ENCODE measurements at places on chromosomes 12 and 14.

GRCh38 chr12:94078138-94078723 is 70.1 kb upstream of the PLXNC1 start:
- DNase-seq: no peak

- DNase-seq: no peak
Observed at GRCh38 chr12:29505122-29505521, 7.6 kb upstream of the OVCH1 start.

- DNase-seq: no peak
Observed at GRCh38 chr14:64059454-64060198, 206.8 kb downstream of the SYNE2 start.

GRCh38 chr12:19639781-19640415 is 200.6 kb downstream of the AEBP2 start:
- DNase-seq: no peak

DNA sequence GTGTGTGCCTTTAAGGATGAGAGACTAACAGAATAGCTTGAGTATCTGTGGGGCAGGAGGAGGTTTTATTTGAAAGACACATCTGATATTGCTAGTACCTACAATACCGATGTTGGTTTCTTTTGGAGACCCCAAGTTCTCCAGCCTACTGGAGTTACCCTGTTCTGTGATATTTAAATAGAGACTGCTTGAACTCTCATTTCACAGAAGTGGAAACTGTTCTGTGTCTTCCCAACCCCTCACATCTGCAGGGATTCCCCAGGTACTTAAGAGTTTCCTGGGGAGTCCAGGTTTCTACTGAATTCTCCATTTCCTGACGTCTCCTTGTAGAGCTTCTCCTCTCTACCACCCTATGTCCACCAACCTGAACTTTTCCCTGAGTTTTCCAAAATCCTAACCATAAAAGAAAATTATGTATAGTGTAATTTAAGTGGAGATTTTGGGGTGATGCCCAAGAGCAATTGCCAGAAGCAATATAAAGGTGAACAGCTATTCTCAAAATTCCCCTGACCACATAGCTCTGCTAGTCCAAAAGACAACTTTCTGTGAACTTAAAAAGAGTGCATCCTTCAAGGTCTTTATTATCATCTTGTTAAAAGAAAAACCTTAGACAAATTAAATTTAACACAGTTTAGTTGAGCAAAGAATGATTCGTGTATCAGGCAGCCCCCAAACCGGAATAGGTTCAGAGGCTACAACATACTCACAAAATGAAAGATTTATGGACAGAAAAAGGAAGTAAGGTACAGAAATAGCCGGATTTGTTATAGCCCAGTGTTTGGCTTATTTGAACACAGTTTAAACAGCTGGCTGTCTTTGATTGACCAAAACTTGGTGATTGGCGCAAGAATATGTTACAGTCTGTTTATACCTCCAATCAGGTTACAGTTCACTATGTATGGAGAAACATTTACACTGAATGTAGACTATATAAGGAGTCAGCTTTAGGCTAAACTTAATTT is 373.4 kb downstream of the NUAK1 start:
- no peak for DNase-seq

- no peak for DNase-seq
Observed at GRCh38 chr12:50017641-50018040, 7.7 kb downstream of the RACGAP1 start.

GRCh38 chr14:89983375-89983774 is 27.6 kb downstream of the TDP1 start:
- no peak for DNase-seq

GRCh38 chr12:60165781-60166180 is 570.0 kb downstream of the SLC16A7 start:
- DNase-seq: no peak

DNA sequence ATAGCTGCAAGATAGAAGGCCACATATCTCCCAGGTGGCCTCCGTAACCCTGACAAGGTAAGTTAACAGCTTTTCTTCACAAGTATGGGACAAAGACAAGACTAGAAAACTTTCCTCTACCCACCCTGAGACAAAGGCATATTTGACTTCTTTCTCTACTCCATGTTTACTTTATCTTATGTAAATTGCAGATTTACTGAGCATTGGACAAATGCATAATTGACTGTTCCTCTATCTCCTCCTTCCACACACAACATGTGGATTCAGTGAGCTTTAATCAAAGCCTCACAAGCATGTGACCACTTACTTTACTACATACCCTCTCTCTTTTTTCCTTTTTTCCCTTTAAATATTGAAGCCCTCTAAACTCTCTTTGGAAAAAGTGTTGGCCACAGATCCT is 289.1 kb upstream of the TMTC1 start:
- DNase-seq: no peak

GRCh38 chr12:128829861-128830504 is 6.2 kb upstream of the SLC15A4 start:
- DNase-seq: peak; percentile 51
